ENCODE measurements at places on chromosomes 7 and 10.

GRCh38 chr7:148712678-148713329 lies 14.1 kb downstream of the CUL1 start:
- DNase-seq: peak; percentile 91

- no peak for DNase-seq
These were observed 29.4 kb downstream of the CPA1 start for GRCh38 chr7:130409712-130410072.

DNA sequence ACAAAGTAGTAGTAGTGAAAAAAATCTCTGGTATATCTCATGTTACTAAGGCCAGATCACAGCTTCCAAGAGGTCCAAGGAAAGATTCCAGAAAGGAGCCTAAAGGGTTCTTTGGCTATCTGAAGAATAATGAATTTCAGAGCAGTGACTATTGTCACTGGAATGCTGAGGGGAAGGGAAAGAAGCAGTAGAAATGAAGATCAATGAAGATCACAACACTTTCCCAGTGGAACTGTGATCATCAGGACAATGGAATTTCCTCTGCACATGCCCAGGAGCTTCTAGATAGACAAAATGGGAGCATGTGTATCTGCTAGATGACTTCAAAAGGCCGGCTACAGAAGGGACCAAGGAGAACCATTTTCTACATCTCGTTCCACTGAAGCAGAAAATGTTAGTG lies 219.5 kb upstream of the PHYHIPL start:
- no peak for DNase-seq

DNA sequence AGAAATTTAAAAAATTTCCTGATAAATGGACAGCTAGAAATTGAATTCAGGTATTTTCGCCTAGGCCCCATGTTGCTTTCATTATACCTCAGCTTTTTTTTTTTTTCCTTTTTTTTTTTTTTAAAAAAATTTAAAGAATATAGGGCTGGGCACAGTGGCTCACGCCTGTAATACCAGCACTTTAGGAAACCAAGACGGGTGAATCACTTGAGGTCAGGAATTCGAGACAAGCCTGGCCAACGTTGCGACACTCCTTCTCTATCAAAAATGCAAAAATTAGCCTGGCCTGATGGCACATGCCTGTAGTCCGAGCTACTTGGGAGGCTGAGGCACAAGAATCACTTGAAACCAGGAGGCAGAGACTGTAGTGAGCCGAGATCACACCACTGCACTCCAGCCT lies 334.0 kb downstream of the SORCS1 start:
- DNase-seq: no peak

GRCh38 chr10:5656737-5657579 lies 9.4 kb downstream of the ASB13 start:
- DNase-seq: peak; percentile 35

GRCh38 chr10:85767891-85768290 lies 598.7 kb downstream of the GRID1 start:
- DNase-seq: no peak

- DNase-seq: no peak
These were observed 12.8 kb downstream of the SUGCT start for GRCh38 chr7:40147371-40148246.

DNA sequence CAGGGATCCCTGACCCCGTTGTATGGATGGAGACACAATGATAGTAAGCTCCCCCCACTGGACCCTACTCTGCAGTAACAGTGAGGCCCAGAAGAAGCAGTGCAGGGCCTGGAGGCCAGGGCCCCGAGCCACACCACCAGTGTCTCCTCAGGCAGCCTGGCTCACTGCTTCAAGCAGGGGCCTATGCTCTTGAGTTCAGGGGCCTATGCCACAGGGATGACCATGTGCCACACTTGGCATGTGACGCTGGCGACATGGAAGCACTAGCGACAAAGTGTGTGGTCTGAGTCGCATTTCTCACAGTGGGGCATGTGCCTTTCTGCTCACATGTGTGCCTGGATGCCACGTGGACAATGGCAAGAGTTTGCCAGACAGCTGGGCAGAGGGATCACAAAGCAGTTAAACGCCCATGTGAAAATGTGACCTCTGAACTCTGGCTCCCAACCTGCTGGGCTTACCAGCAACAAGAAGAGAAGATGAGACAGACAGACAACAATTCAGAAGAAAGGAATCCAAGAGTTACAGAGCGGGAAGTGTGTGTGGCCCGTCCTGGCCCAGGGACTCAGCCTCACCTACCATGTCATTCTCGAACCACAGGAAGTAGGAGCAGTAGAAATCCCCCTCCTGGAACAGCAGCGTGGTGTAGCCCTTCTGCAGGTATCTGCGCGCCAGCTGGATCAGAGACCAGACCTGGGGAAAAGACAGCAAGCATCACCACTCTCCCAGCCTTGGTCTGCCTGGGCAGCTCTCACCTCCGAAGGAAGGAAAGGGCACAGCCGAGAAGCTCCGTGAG lies 4.7 kb upstream of the PYROXD2 start:
- no peak for DNase-seq

DNA sequence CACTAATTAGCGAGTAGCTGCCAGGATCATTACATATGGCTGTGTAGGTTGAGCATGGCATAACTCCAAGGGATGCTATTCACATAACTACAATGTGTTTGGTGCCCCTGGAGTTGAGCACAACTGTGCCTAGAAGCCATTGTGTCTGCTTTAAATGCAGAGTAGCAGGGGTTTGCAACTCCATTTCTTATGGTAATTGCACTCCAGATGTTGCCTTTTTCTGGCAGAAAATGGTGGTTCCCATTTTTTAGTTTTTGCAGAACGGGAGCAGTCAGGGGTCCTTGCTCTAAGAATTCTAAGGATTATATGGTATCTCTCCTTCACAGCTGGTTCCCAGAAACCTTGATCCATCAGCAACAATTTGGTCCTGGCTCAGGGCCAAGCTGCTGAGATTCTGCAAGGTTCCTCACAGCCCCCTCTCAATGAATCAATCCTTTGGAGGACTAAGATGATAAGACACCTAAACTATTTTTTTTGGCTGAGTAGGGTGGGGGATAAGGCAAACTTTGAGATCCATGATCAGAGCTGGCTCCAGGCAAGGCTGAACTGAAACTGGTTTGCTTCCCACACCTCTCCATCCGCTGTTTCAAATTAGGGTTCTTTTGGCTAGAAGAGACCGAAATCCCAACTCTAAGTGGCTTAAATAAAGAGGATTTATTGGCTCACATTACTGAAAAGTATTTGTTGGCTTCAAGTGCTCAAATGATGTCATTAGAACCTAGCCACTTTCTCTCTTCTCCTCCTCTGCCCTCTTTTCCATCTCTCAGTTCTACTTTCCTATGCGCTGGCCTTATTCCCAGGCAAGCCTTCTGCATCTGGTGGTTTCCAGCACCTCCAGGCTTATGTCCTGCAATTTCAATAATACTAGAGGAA lies 97.5 kb upstream of the CCDC6 start:
- no peak for DNase-seq

DNA sequence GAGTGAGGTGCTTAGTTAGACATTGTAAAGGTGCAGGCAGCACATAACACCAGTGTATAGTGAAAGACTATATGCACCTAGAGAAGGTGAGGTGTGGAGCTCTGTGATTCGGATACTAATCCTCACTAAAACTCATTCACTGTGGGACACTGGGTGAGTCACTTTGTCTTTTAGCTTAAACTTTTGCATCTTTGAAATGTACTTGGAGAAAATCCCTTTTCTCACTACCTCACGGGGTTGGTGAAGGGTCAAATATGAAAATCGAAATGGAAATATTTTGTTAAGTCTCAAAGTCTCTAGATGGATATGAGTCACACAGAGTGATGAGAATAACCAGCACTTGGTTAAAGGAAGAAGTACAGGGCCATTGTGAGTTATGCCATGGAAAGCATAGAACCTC lies 38.0 kb downstream of the MDFIC start:
- no peak for DNase-seq

DNA sequence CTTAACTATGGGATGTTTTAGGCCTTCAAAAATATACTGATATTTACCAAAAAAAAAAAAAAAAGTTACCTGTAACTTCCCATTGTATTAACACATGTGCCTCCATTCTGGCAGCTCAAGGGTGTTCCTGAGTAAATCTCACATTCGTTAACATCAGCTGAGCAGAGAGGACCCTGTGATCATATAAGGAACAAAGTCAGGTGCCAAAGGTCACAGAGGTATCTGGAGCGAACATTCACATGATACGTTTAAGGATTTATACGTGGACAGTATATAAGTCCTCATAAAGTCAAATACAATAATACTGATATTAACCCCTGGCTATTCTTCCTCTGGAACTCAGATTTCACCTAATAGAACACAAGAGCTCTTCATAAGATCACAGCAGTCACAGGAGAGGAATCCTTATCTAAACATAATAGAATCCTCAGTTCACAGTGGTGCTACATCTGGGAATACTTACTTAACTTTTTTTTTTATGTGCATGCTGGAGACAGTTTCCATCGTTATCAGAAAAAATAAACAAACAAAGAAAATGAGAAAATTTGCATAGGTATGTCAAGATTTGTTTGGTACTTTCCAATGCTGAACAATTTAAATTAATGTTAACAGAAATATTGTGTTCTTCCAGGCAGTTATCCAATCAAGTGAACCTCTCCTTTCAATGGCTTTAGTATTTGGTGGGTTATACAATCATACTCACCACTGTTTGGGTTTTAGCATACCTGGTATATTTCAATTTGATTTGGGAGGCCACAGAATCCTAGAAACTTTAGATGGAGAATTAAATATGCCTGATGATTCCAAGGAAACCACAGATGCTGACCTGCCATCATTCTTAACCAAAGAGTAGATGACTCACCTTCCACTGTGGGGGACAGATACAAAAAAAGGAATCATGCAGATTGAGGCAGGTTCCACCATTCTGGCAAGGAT lies 6.6 kb downstream of the CUBN start:
- DNase-seq: no peak

- peak; percentile 47 for DNase-seq
These were observed 118.9 kb downstream of the APBB1IP start for GRCh38 chr10:26556748-26557640.

- DNase-seq: no peak
These were observed 545.9 kb downstream of the REEP3 start for GRCh38 chr10:64067009-64067606.

DNA sequence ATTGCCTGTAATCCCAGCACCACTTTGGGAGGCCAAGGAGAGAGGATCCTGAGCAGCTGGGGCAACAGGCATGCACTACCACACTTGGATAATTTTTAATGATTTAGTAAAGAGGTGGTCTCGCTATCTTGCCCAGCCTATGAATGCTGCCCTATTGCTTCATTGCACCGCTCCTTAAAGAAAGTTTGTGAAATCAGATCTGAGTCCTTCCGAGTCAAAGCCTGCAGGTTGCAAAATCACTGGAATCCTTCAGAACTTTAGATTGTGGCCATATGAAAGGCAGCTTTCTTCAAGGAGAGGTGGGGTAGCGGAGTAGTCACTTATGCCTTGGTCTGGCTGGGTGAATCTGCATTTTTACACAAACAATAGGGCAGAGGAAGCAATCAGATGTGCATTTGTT lies 166.3 kb downstream of the ARHGAP12 start:
- no peak for DNase-seq

DNA sequence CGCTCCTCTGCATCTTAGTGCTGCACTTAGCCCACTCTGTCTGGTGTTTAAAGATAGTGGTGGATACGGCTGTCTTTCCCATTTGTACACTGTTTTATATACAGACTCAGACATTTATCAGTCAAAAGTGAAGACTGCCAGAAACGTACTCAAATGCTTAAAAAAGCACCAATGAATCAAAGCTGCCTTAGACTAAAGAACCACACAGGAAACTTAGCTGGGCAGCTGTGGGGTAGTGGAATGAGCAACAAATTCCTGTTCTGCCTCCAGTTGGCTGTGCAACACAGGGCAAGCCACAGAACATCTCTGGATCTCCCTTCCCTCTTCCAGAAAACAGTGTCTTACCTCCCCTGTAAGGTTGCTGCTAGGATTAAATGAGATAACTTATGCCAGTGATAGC lies 76.0 kb downstream of the ATXN7L1 start:
- no peak for DNase-seq

DNA sequence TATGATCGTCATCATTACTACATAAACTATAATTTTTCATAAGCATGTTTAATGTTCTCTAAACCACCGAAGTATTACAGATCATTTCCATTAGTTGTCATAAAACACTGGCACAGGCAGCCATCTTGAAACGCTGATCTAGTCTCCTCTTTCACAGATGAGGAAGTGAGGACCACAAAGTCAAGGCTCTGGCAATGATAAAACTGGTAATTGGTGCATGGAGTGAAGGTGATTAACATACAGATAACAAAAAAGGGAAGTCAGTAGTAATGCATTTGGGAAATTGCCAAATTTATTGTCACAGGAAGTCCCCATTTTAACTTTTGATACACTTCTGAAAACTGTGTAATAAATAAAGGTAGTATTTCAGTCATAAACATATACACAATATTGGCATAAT lies 49.3 kb downstream of the FBXL13 start:
- no peak for DNase-seq

DNA sequence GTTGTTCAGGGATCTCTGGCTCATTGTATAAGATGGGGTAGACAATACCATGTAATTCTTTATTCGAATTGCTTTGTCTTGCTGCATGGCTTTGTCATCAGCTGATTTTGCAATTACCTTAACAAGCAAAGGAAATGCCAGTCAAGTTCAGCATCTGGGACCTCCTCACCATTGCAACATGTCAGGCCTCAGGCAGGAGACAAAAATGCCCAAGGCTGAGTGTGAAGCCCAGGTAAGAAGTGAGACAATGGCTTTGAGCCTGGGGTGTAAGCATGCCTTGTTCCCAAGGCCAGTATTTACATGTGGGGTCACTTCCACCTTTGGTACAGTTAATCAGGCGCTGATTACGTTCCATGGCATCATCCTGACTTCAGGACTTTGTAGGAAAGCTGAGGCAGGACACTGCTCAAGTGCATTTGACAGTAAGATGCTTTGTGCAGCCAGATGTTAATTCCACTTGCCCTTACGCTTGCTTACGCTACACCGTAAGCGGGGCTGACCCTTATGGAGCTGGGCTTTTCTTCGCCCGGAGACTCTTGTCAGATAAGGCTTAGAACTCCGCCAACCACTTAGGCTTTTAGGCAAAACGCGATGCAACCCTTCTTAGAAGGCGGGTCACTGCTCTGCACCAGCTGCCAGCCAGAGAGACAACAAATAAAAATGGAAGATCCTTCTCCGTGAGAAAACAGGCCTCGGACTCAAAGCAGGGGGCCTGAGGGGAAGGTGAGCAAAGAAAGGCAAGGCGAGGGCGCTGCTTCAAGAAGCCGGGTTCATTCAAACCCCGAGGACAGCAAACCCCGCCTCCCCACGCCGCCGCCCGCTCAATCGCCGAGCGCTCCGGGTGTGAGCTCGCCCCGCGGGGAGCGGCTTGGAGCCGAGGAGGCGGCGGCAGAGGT lies 1.3 kb upstream of the SP4 start:
- peak; percentile 8 for DNase-seq

- DNase-seq: no peak
These were observed 63.6 kb downstream of the CCDC186 start for GRCh38 chr10:114110174-114110972.

- no peak for DNase-seq
These were observed 102.1 kb upstream of the MGMT start for GRCh38 chr10:129364949-129365348.

DNA sequence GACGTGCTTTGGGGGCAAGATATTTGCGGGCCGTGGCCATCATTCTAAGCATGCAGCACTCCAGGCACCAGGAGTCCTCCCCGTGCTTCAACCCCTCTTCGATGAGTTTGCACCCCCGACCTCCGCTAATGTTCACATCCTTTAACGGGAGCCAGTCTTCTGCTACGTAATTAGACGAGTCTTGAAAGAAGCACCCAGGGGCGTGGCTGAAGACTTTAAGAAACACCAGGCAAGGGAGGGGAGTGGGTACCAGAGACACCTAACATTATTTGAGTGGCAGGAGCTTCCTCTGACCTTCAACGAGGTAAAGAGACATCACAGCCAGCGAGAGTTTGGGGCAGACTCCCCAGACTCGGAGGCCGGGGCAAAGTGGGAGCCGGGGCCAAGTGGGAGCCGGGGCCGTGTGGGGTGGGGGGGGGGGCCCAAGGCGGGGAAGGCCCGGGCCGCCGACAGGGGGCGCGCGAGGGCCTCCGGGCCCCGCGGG lies 31.1 kb upstream of the TOMM7 start:
- DNase-seq: peak; percentile 53

All from MM.1S (cell line).